Prostate gland (tissue), 2 donors: ENCODE measurements at places on chromosomes 13 and 19. TPM values are rescaled to one million over a fixed set of nuclear protein-coding genes. Genes with fewer than 3 reads are reported as not detected.
A peak's percentile ranks its signal among the peaks of the same experiment; 100 is the strongest.

The TGFBR3L gene
- total RNA-seq, result 3.2 TPM

GRCh38 chr19:16139752-16140151 lies 3.7 kb upstream of the HSH2D start:
- H3K4me1 ChIP-seq, result no peaks in the 10 kb centered on the region
- no peaks in the 10 kb centered on the region for H3K36me3 ChIP-seq
- no peak overlapping the region for H3K27ac ChIP-seq
- H3K27me3 ChIP-seq, result no peaks in the 10 kb centered on the region

DNA sequence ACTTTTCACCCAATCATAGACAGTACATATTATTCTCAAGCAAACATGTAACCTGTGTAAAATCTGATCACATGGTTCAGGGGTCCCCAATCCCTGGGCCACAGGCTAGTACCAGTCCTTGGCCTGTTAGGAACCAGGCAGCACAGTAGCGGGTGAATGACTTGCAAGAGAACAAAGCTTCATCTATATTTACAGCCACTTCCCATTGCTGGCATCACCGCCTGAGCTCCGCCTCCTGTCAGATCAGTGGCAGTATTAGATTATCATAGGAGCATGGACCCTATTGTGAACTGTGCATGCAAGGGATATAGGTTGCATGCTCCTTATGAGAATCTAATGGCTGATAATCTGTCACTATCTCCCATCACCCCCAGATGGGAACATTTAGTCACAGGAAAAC lies 133.1 kb downstream of the MAB21L1 start:
- H3K4me3 ChIP-seq, result no peak overlapping the region
- no peaks in the 10 kb centered on the region for H3K27me3 ChIP-seq
- DNase-seq, result no peak
- H3K36me3 ChIP-seq, result no peaks in the 10 kb centered on the region
- no peaks in the 10 kb centered on the region for H3K4me1 ChIP-seq

The CEACAM6 gene
- total RNA-seq, result 6.3 TPM

DNA sequence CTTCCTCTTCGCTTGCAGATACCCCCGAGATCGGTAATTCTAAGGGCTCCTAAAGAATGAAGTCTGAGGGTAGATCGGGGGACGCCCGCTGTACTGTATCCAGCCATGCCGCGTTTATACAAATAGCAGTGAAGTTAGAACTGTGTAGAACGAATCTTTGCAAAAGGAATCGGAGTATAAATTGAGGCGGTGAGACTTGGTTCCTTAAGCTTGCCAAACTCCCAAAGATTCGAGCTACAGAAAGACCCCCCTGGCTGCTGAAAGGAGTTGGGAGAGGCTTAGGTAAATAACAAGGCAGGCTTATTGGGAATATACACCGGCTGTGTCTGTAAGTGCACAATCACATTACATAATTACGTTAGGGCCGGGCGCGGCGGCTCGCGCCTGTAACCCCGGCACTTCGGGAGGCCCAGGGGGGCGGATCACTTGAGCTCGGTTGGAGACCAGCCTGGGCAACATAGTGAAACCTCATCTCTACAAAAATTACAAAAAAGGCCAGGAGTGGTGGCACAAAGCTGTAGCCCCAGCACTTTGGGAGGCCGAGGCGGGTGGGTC lies 12.2 kb downstream of the TMEM160 start:
- H3K27me3 ChIP-seq, result no peaks in the 10 kb centered on the region
- no peaks in the 10 kb centered on the region for H3K36me3 ChIP-seq
- H3K27ac ChIP-seq, result peak overlapping the region; percentile 75
- no peaks in the 10 kb centered on the region for H3K4me1 ChIP-seq
- peak overlapping the region; percentile 36 for H3K4me3 ChIP-seq

GRCh38 chr13:74816737-74817136 lies 665.2 kb downstream of the TBC1D4 start:
- H3K36me3 ChIP-seq, result no peaks in the 10 kb centered on the region
- DNase-seq, result no peak
- H3K27me3 ChIP-seq, result no peaks in the 10 kb centered on the region
- no peak overlapping the region for H3K4me3 ChIP-seq
- H3K27ac ChIP-seq, result no peak overlapping the region

DNA sequence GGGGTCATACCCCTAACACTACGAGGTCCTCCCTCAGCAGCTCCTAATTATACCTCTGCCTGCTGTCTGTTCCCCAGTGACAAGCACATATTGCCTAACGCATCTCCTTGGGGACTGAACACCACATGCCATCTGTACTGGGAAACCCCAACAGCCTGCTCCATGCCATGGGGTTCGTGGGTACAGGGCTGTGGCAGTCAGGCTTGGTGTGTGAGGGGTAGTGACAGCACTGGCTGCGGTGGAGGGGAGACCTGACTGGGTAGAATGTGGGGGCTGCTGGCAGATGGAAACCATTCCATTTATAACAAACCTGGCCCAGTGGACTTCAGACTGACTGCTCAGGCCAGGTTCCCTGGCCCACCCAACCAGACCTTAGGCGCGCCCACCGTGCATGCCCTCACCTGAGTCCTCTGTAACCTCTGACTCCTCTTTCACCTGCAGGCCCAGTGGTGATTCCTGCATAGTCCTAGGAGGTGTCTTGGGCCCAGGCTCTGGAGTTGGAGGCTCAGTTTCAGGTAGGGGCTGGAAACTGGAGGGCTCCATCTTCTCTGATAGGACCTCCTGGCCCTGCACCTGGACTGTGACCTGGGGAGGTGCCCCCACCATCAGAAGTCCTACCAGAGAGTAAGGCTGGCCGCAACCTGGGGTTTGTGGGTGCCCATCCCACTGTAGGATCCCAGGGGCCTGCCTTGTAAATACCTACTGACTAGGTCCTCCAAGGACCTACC lies 3.0 kb downstream of the MZF1 start:
- H3K4me1 ChIP-seq, result peaks cover 7% of the 10 kb centered on the region
- no peak overlapping the region for H3K27ac ChIP-seq
- DNase-seq, result no peak
- H3K4me3 ChIP-seq, result no peak overlapping the region

- no peak overlapping the region for H3K27ac ChIP-seq
- H3K36me3 ChIP-seq, result no peaks in the 10 kb centered on the region
- DNase-seq, result no peak
Measured at GRCh38 chr13:97295283-97296182, 73.4 kb downstream of the MBNL2 start.

DNA sequence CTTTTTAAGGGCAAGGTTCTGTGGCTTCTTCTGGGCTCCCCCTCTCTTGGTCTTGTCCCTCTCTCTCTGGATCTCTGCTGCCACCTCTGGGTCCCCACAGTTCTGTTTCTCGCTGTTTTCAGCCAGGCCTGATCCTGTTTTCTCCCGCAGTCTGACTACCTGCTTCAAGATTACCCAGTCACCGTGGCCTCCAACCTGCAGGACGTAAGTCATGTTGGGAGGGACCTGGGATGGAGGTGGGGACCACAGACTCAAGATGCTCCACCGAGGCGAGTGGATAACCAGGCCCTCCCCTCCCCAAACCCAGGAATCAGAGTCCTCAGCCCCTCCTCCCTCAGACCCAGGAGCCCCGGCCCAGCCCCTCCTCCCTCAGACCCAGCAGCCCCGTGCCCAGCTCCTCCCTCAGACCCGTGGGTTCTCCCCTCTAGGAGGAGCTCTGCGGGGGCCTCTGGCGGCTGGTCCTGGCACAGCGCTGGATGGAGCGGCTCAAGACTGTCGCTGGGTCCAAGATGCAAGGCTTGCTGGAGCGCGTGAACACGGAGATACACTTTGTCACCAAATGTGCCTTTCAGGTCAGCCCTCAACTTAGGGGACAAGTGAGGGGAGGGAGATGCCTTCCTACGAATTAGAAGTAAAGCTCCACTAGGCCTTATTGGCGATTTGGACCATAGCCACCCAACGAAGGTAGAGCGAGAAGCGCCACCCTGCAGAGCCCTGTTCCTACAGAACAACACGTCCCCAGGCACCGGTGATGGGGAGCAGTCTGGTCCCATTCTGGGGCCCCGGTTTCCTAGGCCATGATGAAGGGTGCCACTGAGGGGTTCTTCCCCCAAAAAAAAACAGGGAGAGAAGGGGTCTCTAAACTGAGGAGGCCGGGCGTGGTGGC lies 2.2 kb downstream of the FLT3LG start:
- H3K27ac ChIP-seq, result no peak overlapping the region
- H3K27me3 ChIP-seq, result no peaks in the 10 kb centered on the region
- no peaks in the 10 kb centered on the region for H3K36me3 ChIP-seq
- no peak for DNase-seq
- H3K4me3 ChIP-seq, result no peak overlapping the region

GRCh38 chr13:94233401-94233800 lies 246.1 kb downstream of the DCT start:
- DNase-seq, result no peak
- no peak overlapping the region for H3K4me3 ChIP-seq
- no peak overlapping the region for H3K27ac ChIP-seq
- H3K27me3 ChIP-seq, result no peaks in the 10 kb centered on the region

DNA sequence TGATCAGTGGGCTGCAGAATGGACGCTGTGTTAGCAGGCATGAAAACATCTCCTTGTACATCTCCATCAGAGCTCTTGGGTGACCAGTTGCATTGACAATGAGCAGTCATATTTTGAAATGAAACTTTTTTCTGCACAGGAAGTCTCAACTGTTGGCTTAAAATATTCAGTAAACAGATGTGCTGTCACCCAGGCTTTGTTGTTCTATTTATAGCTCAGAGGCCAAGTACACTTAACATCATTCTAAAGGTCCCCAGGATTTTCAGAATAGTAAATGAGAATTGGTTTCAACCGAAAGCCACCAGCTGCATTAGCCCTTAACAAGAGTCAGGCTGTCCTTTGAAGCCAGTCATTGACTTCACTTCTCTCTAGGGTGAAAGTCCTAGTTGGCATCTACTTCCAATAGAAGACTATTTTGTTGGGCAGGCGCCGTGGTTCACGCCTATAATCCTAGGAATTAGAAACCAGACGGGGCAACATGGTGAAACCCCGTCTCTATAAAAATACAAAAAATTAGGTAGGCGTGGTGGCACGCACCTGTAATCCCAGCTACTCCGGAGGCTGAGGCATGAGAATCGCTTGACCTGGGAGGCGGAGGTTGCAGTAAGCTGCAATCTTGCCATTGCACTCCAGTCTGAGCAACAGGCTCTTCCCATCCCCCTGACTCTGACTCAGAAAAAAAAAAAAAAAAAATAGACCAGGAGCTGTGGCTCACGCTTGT lies 7.9 kb upstream of the PDE4A start:
- H3K4me1 ChIP-seq, result no peaks in the 10 kb centered on the region
- no peaks in the 10 kb centered on the region for H3K36me3 ChIP-seq
- peaks cover under 1% of the 10 kb centered on the region for H3K27me3 ChIP-seq
- no peak overlapping the region for H3K27ac ChIP-seq
- H3K4me3 ChIP-seq, result no peak overlapping the region

The ERICH6B gene
- not detected for total RNA-seq

The SLC25A42 gene
- 18.6 TPM for total RNA-seq

The HCN2 gene
- total RNA-seq, result 8.5 TPM

DNA sequence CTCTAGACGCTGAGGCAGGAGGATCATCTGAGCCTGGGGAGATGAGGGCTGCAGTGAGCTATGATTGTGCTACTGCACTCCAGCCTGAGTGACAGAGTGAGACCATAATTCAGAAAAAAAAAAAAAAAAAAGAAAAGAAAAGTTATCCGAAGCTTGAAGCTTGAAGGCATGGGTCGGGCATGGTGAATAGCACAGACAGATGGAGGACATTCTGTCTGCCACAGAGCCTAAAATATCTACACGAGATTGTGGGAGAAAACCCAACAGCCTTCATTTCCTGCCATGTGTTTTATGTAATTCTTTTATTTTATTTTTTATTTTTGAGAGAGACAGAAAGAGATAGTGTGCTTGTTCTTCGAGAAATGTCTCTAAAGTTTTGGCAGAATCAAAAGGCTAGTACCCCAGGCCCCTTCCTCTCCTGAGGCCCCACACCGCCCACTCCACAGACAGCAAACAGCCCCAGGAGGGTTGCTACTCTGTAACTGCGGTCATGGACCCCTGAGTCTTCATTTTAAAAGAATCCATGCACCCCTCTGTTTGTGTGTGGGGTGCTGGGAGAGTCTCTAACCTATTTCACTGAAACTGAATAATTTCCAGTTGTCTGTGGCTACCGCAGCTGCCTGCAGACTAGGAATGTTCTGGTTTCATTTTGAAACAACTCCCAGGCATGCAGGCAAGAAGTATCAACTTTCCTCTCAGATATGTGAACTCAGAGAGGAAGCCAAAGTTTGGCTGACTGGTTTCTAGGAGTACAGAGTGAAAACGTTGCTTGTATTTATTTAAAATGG lies 38.4 kb upstream of the RCBTB2 start:
- no peaks in the 10 kb centered on the region for H3K27me3 ChIP-seq
- peak overlapping the region; percentile 71 for H3K27ac ChIP-seq
- no peaks in the 10 kb centered on the region for H3K36me3 ChIP-seq
- H3K4me1 ChIP-seq, result no peaks in the 10 kb centered on the region
- no peak overlapping the region for H3K4me3 ChIP-seq
